ENCODE measurements at places on chromosomes 7 and 10. TPM values are rescaled to one million over a fixed set of nuclear protein-coding genes. Genes with fewer than 3 reads are reported as not detected.

Gene MAD1L1
- 13.5 TPM for polyA plus RNA-seq

Gene CDC14C
- polyA plus RNA-seq: 0.07 TPM

Gene CPED1
- polyA plus RNA-seq: 47.6 TPM

Gene RNF148
- not detected for polyA plus RNA-seq

Gene NRBF2
- polyA plus RNA-seq: 34.5 TPM

Gene RAPGEF5
- 0.16 TPM for polyA plus RNA-seq

Gene PNLIPRP2
- not detected for polyA plus RNA-seq

Gene ACTL6B
- not detected for polyA plus RNA-seq

Gene ADAM22
- polyA plus RNA-seq: 0.33 TPM

Gene NRG3
- not detected for polyA plus RNA-seq

All from AG04450 (cell line).